ENCODE measurements at places on chromosomes 7 and 10. TPM values are rescaled to one million over a fixed set of nuclear protein-coding genes. Genes with fewer than 3 reads are reported as not detected.

The MCU gene
- 18.3 TPM for total RNA-seq

The PDE1C gene
- total RNA-seq, result not detected

The SLC13A1 gene
- total RNA-seq, result not detected

The TRIL gene
- total RNA-seq, result not detected

DNA sequence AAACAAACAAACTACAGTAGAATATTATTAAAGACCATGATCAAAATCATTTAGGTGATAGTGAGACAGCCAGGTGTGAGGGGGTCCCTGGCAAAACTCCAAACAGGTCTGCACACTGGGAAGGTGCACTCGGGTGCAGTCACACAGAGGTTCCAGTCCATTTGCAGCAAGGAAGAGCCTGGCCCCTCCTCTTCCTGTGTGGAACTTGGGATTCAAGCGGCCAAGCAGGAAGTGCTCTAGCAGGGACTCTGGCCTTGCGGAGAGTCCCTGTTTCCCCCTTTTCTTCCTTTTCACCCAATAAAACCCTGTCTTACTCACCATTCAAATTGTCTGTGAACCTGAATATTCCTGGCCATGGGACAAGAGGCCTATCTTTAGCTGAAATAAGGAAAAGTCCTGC lies 181.8 kb downstream of the LRRTM3 start:
- H3K36me3 ChIP-seq, result no peaks in the 10 kb centered on the region
- no peak overlapping the region for H3K4me3 ChIP-seq
- no peaks in the 10 kb centered on the region for H3K27me3 ChIP-seq
- no peak for DNase-seq

DNA sequence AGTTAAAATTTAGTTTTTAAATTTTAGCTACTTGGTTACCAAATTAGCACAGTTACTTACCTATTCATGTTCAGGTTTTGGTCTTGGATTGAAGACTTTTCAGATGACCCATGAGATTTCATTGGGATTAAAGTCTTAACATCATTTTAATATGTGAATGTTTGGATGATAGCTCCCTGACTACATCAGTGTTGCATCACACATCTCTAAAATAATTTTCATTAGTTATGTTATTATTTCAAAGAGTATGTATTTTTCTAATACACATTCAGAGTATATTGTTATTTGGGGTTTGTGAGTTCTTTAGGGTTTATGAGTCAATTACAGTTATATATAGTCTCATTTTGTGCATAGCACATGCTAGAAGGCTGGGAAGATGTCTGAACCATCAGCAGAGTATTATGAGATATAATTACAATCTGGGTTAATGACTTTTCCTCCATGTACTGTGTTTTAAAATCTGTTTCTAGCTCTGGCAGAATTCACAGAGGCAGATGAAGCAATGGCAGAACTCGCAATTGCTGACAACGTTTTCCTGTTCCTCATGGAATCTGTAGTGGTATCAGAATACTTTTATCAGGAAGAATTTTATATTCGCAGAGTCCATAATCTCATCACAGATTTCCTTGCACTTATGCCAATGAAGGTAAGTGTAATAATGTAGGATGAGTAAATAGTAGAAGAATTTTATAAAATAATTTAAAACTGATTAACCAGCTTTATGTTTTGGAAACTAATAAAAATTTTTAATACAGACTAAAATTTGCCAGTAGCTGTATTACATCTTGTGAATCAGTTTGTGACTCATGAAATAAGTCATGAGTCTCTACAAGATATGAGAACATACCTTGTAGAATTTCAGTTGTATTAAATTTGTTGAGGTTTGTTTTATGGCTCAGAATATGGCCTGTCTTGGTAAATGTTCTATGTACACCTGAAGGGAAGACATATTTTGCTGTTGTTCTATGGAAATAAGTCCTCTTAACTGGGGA lies 26.9 kb downstream of the NUP205 start:
- no peak overlapping the region for H3K27ac ChIP-seq
- H3K36me3 ChIP-seq, result peaks cover 43% of the 10 kb centered on the region
- H3K27me3 ChIP-seq, result no peaks in the 10 kb centered on the region
- no peak overlapping the region for H3K4me3 ChIP-seq
- DNase-seq, result no peak

DNA sequence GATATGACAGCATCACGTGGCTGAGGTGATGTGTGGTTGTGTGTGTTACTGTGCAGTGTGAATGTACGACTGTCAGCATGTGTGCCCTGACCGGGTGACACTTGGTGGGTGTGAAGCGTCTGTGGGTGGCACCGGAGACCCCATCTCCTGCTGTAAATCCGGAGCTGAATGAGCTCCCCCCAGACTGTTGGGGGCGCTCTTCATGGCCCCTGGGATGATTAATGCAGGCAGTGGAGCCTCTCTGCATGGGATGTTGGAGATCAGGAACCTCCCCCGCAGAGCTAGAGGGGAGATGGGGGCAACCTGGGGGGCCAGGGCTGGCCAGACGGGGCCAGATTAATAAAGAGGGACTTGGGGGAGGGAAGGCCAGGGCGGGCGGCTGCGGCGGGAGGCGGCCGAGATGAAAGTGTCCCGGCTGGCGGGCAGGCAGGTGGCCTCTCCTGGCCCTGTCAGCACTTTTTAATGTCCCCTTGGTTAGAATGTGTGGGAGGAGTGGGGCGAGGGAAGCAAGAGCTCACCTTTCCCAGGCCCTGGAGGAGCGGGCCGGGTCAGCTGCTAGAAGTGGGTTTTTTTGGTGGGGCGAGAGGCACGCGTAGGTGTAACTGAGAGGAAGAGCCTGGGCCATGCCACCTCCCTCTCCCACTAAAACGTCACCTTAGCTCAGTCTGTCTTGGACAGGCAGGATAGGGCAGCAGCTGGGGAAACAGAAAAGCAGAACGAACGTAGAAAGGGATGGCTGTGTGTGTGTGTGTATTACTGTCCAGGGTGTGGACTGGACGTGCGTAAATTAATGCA lies 34.1 kb downstream of the HIF1AN start:
- peaks cover 39% of the 10 kb centered on the region for H3K27me3 ChIP-seq
- no peak overlapping the region for H3K27ac ChIP-seq
- DNase-seq, result peak; percentile 35
- H3K4me1 ChIP-seq, result no peaks in the 10 kb centered on the region

DNA sequence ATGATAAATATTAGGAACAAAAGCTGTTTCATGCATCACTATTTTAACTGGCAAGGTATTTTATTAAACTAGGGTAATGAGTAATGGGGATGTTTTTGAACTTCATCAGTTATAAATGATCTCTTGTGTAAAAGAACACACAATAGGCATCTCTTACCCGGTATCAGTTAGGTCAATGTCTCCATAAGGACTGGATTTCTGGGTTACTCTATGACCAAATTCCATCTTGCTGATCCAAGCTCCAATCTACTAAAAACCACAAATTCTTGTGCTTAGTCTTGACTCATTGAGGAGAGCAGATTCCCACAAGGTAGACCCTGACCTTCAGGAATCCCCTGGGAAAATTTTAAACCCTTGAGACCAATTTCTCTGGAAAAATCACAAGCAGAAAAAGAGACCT lies 1167.7 kb downstream of the XPNPEP1 start:
- H3K36me3 ChIP-seq, result no peaks in the 10 kb centered on the region
- no peak overlapping the region for H3K27ac ChIP-seq
- H3K4me3 ChIP-seq, result no peak overlapping the region
- DNase-seq, result no peak

- H3K4me1 ChIP-seq, result peaks cover 23% of the 10 kb centered on the region
- H3K36me3 ChIP-seq, result no peaks in the 10 kb centered on the region
- DNase-seq, result no peak
- no peak overlapping the region for H3K27ac ChIP-seq
Observed at GRCh38 chr10:117136391-117136975, 1.6 kb downstream of the VAX1 start.

DNA sequence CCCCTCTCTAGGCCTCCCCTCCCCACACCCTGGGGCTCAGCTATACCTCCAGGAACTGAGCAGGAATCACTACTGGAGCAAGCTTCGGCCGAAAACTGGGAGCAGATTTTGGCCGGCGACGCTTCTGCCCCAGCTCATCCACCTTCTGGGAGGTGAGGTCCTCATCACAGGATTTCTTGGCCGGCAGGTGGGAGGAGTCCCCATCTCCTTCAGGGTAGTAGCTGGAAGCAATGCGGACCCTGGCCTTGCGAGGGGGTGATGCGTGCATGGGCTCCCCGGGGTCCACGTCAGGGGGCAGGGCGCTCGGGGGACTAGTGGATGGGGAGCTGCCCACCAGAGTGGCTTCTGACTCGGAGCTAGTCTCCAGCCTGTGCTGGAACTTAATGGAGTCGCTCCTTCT lies 105.5 kb downstream of the DLG5 start:
- H3K36me3 ChIP-seq, result no peaks in the 10 kb centered on the region
- peak overlapping the region; percentile 77 for H3K27ac ChIP-seq
- H3K4me1 ChIP-seq, result peaks cover 8% of the 10 kb centered on the region
- no peak for DNase-seq

DNA sequence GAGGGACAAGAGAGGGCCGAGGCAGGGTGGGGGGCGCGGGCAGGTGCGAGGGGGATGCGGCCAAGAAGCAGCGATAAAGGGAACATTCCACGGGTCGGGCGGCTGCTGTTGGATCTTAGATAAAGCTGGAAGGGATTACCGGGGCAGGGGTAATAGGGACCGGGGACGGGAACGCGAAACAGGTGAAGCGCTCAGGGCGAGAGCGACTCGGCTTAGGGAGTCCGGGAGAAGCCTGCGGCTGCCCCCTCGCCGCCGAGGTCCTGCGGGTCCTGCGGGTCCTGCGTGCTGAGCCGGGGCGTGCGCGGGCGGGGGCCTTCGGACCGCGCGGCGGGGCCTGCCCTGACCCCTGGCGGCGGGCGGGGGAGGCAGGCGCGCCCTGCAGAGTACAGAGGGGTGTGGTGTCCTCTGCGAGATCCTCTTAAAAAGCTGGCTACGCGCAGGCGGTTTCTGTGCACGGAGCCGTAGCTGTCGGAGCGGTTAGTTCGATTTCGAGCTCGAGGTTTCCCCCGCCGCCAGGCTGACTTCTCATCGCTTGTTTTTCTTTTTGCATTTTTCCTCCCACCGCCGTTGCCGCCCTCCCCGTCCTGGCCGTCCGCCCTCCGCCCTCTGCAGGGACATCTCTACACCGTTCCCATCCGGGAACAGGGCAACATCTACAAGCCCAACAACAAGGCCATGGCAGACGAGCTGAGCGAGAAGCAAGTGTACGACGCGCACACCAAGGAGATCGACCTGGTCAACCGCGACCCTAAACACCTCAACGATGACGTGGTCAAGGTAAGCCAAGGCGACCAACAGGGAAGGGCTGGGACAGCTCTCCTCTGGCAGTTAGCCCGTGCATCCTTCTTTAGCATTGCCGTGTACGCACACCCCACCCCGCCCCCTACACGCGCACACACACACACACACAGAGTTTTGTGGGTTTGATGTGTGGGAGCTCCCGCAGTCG lies 1.4 kb downstream of the CAV1 start:
- peaks cover 71% of the 10 kb centered on the region for H3K27me3 ChIP-seq
- H3K4me1 ChIP-seq, result peaks cover 25% of the 10 kb centered on the region
- H3K27ac ChIP-seq, result peak overlapping the region; percentile 49
- DNase-seq, result peak; percentile 72
- H3K4me3 ChIP-seq, result peak overlapping the region; percentile 75

DNA sequence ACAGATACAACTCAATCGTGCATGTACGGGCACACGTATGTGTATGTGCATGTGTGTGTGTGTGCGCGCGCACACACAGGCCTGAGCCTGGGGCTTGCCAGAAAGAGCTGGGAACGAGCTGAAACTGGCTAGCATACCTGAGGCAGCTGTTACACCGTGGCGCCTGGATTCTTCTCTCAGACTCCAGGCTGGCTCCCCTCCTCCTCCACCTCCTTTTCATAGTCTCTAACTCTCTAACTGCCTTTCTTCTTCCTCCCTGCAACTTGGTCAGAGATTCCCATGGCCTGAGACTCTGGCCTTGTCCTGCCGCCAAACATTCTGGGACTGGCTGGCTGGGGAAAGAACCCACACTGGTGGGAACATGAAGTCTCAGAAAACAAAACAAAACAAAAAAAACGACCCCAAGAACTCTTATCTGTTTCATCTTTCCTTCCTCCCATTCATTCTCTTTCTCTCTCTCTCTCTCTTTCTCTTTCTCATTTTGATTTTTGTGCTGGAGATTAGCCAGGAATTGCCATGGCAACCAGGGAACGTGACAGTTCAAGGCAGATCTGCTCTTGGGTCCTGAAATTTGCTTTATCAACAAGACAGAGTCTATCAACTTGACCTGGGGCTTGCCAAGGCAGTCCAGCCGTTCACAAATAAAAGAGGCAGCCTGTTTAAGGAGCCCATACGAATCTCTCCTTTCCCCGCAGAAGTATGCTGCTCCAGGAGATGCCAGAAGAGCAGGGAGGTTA lies 76.8 kb upstream of the SEM1 start:
- no peak overlapping the region for H3K27ac ChIP-seq
- H3K4me1 ChIP-seq, result no peaks in the 10 kb centered on the region
- no peaks in the 10 kb centered on the region for H3K27me3 ChIP-seq
- no peak for DNase-seq

- H3K27ac ChIP-seq, result peak overlapping the region; percentile 43
- DNase-seq, result no peak
- no peaks in the 10 kb centered on the region for H3K27me3 ChIP-seq
- no peak overlapping the region for H3K4me3 ChIP-seq
Observed at GRCh38 chr7:140267381-140268226, 90.8 kb upstream of the KDM7A start.

DNA sequence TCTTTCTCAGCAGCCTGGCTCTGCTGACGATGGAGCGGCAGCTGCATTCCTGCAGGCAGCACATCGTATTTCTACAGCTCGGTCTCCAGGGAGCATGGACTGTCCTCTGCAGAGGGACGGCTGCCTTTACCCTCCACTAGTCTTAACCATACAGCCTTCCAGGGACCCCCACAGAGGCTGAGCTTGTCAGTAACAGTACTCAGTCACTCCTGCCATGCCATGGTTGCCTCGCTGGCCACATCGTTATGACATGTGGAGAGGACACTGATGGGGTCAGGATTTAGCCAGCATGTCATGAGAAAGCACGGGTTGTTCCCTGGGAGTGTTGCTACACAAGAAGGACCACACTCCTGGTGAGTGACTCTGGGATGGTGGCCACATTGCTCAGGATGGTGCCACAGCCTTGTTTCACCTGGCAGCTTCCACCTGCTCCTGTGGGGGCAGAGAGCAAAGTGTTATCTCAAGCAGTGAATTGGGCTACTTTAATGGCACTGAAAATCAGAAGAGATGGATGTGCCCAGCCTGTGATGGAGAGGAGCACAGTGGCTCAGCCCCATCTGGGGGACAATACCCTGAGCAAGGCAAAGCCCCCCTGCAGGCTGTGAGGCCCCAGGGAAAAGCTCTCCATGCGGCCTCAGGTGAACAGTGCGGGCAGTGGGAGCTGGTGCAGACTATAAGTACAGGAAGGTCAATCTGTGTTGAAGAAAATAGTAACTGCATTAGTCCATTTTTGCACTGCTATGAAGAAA lies 443.9 kb downstream of the TCERG1L start:
- DNase-seq, result no peak
- H3K27ac ChIP-seq, result no peak overlapping the region
- no peaks in the 10 kb centered on the region for H3K36me3 ChIP-seq
- H3K4me3 ChIP-seq, result no peak overlapping the region
- no peaks in the 10 kb centered on the region for H3K4me1 ChIP-seq

Data from activated CD8-positive, alpha-beta T cell treated with anti-CD3 and anti-CD28 coated beads for 36 hours (primary cell).